ENCODE measurements at places on chromosomes 3 and 15. TPM values are rescaled to one million over a fixed set of nuclear protein-coding genes. Genes with fewer than 3 reads are reported as not detected.
A peak's percentile ranks its signal among the peaks of the same experiment; 100 is the strongest.

GRCh38 chr3:52062505-52062904, 6.1 kb upstream of the DUSP7 start:
- no peak for DNase-seq

- DNase-seq: no peak
Observed at GRCh38 chr3:170909129-170909903, 879 bp upstream of the EIF5A2 start.

TTC21A gene
- 1.4 TPM for total RNA-seq

GRCh38 chr3:107641572-107642307, 119.0 kb downstream of the BBX start:
- no peak for DNase-seq

ATP13A4 gene
- total RNA-seq: 0.20 TPM

DNA sequence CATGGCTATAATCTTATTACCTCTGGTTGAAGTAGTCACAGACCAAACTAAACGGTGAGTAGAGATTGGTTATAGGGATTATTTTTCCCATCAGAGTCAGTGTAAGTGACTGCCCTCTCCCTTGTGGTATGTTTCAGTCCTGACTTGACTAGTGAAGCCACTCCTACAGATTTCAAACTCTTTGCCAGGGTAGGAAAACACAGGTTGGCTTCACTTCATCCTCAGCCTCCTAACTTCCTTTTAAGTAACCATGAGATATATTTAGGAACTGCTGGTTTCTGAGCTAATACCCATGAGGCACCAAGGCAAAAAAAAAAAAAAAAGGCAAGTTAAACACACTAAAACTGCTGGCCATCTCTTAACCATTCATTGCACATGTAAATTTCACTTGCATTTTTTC, 349.2 kb upstream of the MCTP2 start:
- no peak for DNase-seq

- no peak for DNase-seq
Observed at GRCh38 chr3:61864886-61865285, 303.5 kb downstream of the PTPRG start.

DNA sequence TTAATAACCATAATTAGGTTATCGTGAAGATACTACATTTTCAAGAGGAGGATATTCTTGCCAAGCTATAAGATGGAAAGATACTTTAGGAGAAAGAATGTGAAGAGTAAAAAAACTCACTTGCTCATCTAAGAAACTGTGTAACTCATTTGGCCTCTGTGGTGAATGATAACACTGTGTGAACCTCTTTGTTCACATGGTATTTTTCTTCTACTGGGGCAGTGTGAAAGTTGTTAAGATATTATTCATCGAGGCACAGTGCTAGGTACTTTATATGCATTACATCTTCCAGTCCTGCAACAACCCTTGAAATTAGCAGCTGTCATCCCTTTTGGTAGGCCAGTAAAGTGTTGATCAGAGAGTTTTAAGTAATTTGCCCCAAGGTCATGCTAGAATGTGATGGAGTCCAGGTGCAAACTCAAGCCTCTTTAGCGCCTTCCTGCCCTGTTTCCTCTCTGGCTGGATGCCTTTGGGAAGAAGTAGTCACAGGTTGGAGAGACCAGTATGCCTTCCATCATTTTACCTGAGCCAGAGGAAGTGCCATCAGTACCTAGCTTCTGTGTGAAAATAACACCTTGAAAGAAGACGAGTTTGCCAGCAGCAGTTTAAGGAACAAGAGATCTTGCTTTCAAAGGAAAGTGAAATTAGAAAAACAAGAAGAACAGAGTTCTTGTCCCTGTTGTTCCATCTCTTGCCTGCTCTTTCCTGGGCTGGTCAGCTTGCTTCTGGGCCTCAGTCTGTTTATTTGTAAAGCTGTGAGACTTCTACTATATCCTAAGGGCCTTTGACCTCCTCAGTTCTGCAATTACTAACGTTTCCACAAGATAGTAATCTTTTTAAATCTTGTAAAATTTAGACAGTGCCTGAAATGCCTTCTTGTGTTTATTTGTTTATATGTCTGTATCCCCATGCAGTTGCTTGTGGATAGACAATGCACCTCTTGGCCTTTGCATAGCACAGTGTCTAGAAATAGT, 179.3 kb downstream of the FNDC3B start:
- DNase-seq: no peak

DNA sequence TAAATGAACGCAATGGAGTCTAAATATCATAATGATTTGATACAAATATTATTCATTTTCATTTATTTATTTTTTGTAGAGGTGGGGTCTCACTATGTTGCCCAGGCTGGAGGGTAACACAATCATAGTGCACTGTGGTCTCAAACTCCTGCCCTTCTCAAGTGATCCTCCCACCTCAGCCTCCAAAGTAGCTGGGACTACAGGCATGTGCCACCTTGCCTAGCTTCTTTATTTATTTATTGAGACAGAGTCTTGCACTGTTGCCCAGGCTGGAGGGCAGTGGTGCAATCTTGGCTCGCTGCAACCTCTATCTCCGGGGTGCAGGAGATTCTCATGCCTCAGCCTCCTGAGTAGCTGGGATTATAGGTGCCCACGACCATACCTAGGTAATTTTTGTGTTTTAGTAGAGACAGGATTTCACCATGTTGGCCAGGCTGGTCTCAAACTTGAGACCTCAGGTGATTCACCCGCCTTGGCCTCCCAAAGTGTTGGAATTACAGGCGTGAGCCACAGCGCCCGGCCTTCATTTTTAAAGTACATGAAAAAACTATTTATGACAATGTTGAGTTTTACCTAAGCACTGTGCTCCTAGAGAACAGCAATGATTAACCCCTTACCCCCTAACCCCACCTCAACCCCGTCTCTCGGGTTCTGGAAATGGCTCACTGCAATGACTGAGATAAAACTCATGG, 4.0 kb upstream of the AEN start:
- DNase-seq: no peak

GRCh38 chr15:63056829-63057228, 14.3 kb downstream of the TPM1 start:
- no peak for DNase-seq

DNA sequence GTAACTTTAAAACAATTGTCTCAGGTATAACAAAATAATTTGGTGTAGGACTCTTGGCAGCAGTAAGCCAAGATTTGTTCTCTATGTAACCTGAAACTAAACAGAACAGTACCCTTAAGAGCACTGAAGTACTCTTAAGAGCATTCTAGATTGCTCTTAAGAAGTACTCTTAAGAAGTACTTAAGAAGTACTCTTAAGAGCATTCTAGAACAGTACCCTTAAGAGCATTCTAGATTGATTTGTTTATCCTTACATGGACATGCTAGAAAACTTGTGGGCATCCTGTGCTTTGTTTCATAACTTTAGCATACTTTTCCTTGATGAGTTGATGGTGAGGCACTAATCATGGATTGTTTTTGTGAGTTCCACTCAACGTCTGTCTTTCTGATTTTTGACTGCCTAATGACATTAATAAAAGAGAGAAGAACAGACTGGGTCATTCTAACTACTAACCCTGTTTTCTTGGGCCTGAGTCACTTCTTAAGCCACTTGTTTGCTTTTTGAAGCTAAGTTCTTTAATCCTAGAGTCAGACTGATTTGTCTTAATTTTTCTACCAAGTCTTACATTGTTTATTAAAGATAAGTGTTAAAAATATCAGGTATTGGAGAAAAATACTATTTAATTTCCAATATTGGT, 57.2 kb upstream of the UTS2B start:
- DNase-seq: no peak

GAP43 gene
- 0.11 TPM for total RNA-seq

DNA sequence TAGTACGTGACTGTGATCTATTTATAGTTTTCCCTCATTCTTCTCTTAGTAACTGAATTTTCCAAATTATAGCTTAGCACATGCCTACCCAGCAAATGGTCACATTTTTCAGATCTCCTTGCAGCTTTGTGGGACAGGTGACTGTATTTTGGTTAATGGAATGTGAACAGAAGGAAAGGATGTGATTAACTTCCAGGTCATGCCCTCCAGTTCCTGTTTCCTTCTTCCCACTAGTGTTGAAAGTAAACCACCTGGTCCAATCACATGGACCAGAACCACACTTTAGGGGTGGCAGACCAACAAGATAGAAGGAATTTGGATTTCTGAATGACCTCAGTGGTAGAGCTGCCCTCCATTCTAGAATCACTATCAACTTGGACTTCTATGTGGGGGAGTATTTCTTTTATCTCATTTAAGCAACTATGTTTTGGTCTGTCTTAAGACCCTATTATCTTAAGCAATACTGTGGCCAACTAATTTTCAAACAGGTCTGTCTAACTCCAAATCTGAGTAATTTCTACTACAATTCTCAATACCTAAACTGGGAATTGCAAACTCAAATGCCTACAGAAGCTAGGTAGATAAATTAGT, 76.0 kb upstream of the TSC22D2 start:
- no peak for DNase-seq

DNA sequence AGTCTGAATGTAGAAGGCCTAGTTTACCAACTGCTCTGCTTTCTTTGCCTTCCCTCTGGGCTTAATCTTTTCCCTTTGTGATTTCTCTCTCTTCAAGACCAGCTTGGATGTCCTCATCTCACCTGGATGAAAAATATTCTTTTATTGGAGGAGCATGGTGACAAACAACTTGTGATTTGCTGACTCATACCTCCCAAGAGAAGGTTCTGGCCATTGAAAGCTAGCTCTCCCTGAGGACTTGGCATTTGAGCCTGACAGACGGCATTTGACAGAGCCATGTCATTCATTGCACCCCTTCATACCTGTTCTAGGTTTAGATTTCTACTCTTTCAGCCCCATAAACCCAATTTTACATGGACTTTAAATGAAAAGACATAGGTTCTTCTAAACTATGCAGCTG, 33.3 kb downstream of the ATG7 start:
- no peak for DNase-seq

CHRNA5 gene
- 14.9 TPM for total RNA-seq

DNA sequence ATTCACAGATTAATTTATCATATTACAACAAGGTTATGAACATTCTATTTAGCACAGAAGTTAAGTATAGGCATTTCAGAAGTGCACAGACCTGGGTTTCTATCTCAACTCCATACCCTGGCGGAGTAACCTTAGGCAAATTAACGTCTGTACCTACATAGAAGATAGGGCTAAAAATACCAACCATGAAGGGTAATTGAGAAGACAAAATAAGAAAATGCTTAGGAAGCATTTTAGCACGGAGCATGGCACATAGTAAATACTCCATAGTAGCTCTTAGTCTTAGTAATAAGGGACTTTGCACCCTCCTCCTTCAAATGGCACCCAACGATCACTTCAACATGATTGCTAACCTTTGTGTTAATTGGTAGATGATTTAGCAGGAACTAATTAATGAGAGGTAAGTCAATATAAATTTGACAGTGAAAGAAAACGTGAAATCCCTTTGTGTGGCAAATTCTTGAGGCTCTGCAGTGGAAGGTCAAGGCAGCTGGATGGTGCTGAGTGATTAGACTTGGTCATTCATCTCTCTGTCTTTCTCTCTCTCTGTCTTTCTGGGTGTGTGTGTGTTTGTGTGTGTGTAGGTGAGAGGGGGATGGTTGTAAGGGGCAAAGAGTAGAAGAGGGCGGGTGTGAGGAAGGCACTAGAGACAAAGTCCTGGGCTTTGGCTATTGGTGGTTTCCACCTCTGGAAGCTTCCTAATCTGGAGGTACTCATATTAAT, 131.1 kb upstream of the PHLDB2 start:
- DNase-seq: no peak

GRCh38 chr15:89358435-89358754, 23.8 kb upstream of the POLG start:
- DNase-seq: no peak

- DNase-seq: no peak
Observed at GRCh38 chr15:70539912-70540530, 223.3 kb downstream of the UACA start.

PLCH1 gene
- 0.42 TPM for total RNA-seq

ATXN7 gene
- total RNA-seq: 5.8 TPM

- peak; percentile 68 for DNase-seq
Observed at GRCh38 chr15:34436956-34437442, 609 bp downstream of the GOLGA8A start.

DNA sequence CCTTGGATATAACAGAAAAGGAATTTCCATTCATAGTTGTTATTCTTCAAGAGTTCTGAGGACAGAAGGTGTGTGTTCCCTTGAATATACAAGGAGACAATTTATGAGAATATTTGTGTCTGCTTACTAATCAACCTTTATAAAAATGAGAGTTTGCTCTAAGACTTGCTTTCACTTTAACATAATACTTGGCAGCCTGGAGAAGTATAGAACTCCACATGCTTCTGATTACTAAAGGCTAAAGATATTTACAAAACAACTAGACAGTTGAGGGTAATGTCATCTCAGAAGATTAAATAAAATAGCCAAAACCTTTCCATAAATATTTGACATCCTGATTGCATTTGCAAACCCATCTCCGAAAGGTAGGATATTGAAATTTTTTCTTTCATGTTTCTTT, 727.1 kb upstream of the NAALADL2 start:
- no peak for DNase-seq

DNA sequence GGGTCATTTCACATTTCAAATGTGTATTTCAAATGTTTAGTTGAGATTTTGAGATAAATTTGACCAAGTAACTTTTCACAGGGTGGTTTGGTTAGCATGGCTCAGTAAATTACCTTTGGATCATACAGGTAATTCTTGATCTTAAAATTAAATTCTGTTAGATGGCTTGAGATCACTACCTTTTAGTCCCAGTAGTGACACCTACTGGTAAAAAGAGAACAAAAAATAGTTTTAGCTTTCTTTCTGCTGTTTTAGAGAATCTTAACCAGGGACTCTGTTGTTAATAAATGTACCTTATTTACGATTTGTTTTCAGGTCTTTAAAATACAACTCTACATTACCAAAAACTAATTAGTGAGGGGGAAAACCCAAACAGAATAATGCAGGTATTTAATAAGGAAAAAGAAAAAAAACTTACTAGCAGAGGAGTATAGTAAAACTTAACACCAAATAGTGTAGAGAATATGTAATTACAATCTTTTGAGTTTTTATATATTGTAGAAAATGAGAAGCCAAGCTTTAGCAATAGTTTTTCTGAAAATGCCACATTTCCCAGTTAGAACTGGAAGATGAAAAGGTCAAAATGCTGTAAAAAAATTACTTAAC, 620.3 kb upstream of the AGTR1 start:
- DNase-seq: peak; percentile 6
